Cortex of kidney (tissue), 1 donor: ENCODE measurements at places on chromosomes 5 and 9.

- DNase-seq = no peak
Measured at GRCh38 chr9:83336706-83337105, 201.5 kb downstream of the FRMD3 start.

DNA sequence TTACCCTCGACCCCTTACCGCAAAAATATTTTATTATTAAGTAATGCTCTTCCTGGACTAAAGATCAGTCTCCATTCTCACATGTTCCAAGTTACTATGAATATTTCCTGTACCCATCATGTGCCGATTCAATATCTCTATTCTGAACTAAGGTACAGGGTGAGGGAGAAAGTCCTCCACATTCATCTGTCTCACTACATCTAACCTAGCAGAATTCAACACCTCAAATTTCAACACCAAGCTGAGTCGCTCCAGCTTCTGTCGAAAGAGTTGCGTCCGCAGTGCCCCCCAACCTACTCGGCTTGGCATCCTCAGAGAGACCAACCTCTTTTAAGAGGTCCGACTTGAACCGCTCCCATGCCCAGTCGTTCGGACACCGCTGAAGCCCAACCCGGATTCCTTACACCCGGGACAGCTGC, 1.0 kb downstream of the CERT1 start:
- no peak for DNase-seq

- DNase-seq = no peak
Measured at GRCh38 chr5:124922255-124922975, 176.0 kb upstream of the ZNF608 start.

DNA sequence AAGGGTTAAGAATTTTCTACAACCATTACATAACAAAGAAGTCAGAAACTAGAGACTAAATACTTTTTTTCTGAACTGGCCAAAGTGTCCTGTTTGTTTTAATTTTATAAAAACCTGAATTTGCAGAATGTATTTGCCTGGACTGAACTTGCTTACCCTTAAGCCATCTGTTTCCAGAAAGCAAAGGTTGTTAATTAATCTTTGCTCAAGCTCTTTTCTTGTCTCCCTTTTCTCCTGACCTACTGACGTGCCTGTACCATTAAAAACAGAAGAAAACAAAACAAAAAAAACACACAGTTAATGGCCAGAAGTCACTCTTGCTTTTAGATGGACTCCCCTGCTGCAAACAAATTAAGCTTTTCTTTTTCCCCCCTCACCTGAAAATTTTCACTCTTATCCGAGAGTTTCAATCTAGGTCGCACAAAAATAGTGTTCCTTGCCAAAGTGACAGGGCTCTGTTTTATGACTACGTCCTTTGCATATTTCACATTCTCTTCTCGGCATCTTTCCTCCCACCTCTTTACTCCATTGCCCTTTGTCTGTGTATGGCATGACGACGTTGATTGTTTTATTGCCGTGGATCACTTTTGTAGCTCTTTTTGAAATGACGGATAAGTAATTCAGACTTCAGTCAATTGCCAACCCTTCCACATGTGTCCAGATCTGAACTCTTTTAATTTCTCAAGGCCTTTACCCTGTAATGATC, 333.8 kb upstream of the GRIN3A start:
- no peak for DNase-seq

DNA sequence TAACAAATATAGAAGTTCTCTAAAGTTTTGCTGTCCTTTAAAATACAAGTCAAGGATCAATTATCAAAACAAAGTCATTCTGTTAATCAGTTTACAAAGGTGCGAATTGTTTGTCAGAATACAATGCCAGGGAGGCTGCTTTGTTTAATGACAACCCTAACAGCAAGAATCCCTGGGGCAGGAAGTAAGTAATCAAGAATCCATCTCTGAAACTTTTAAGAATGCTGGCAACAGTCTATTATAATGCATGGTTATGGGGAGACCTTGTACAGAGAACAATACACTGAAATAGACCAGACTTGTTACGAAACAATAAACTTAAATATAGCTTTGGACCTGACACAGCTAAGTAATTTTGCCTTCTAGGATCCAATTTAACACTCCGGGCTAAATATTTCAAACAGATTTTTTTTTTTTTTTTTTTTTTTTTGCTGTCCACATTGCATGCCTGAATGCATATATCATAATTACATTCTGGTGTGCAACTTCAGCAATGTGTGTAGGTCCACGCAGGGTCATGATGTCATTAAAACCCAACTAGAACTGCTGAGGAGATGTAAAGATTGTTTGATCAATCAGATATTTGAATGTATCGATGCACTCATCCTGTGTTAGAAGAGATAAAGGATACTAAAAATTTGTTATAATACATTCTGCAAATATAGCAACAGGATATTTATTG, 421.3 kb downstream of the CETN3 start:
- no peak for DNase-seq

- DNase-seq = no peak
Measured at GRCh38 chr5:142717582-142718215, 31.8 kb upstream of the FGF1 start.

DNA sequence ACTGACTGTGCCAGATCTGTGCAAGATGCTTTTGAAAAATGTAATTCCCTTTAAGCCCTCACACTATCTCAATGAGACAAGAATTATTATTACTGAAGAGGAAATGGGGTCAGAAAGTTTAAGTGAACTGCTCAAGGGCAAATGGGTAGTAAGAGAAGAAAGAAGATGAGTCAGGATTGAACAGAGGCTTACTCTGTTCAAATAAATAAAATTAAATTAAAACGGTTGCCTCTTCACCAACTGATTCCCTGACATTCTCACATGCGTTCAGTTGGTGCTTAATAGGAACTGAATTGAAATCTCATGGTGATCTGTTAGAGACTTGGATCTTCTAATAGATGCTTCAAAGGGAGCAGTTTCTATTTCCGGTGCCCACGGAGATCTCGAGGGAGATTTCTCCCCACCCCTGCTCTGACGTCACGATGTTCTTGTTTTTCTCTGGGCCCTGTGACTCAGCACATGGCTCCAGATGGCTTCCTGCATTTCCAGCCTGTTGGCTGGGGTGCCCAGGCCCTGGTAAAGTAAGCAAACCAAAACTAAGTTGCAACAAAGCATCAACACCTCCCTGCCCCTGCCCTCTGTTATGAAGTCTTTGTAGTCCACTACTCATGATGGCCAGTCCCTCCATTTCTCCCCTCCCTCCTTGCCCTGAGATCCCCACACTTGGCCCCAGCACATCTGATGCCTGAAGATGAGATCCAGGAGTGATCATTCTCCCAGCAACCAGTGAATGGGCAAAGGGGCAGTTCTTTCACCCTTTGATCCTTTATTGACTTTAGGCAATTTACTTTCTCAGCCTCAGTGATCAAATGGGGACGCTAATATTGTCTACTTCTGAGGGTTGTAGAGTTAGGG, 106.1 kb upstream of the CPEB4 start:
- no peak for DNase-seq

DNA sequence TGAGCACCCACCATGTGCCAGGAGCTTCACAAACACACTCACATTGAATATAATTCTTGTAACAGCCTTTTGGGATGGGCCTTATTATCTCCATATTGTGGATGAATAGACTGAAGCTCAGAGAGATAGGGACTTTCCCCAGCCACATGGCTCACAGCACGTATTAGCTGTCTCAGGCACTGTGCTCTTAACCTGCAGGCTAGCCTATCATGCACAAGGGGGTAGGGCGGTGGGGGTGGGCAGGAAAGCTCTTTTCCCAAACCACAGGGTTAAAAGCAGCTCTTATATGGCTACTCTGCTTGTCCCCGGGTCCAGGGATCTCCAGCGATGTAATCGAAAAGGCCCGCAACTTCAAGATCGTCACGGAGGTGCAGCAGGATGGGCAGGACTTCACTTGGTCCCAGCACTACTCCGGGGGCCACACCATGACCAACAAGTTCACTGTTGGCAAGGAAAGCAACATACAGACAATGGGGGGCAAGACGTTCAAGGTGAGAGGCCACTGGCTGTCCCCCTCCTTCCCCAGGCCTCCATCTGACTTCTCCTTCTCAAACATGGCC, 2.6 kb downstream of the FABP6 start:
- no peak for DNase-seq

GRCh38 chr9:119298076-119298853, 71.0 kb downstream of the BRINP1 start:
- no peak for DNase-seq

DNA sequence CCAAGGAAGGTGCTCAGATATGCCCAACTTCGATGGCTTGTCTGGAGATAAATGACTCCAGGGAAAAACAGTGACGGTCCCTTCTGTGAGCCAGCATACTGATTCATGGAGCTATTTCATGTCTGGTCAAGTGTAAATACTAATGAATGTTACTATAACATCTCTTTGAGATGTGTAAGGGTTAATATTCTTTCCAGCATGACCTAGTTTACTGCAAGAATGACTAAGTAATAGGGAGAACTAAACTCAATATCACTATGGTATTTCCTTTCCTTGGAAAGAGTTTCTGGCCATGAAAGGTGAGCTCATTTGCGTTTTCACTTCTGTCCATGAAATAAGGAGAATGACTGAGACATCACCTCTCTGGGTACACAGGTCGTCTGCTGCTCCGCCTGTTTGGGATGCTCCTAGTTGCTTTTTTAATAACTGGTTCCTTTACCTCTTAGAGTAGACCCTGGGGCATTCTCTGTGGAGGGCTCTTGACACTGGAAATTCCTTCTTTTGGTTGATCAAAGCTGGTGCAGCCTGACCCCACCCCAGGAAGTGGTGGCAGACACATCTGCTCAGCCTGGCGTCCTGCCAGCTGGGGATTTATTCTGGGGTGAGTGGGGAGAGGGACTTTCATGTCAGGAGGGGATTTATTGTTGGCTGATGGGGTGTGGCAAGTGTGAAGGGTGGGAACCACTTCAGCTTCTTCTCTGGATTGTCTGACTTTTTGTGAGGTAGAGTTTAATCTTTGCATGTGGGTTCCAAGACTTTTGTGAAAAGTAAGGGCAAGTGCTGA, 250.0 kb upstream of the MPDZ start:
- DNase-seq = no peak

DNA sequence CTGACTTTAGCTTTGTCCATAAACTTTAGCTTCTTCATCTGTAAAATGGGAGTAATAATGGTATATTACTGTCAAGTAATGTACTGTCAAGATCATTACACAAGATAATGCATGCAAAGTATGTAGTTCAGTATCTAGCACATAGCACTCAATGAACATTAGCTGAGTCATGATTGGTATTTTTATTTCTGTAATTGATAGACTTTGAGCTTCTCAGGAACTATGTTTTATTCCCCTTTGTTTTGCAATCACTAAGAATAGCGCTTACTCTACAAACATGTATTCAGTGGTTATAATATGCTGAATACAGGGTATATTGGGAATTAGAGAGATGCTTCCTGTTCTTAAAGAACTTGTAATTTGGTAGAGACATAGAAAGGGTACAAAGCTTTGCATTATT, 142.3 kb upstream of the KLF9 start:
- no peak for DNase-seq

DNA sequence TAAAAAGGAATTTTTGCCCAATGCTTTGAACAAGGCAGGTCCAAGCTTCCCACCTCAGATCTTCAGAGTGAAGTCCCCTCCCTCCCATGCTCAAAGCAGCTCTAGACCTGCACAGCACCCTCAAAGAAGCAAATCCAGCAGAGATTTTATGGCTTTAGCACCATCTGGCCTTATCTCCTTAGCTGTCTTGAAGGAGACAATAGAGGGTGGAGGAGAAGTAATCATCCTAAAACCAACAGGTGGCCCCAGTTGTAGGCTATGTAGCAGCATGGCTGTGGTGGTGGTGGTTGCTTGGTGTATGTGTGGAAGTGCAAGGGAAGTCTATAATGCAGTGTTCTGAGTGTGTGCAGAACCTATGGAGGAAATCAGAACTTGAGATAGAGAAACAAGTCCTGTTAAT, 140.1 kb downstream of the GRIA1 start:
- DNase-seq = no peak

- DNase-seq = no peak
Measured at GRCh38 chr9:35510754-35511428, 21.0 kb downstream of the RUSC2 start.

- no peak for DNase-seq
Measured at GRCh38 chr9:134403682-134404301, 77.5 kb downstream of the RXRA start.

DNA sequence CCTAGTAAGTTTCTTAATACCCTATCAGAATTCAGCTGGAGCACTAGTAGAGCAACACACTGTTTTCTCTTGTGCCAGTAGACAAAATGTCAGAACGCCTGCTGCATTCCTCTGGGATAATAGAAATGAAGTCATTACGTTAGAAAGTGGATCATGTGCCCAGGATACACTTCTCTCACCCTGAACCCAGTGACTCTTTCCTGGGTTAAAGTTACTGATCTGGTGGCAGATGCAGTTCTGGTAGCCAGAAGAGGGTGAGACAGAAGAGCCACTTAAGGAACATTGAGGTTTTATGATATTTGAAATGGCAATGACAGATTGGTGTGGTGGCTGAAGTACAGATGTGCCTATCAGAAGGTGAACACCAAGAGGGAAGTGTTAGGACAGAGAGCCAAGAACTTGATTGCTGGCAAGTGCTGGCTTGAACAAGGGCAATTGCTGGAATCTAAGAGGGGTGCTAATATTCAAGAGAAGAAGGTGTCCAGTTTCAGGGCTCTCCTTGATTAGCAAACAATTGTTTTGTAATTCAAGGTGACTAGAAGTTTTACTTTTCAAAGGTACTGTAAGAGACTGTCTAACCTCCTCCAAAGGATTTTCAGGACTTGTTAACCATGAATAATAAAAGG, 93.7 kb upstream of the ERBIN start:
- no peak for DNase-seq

DNA sequence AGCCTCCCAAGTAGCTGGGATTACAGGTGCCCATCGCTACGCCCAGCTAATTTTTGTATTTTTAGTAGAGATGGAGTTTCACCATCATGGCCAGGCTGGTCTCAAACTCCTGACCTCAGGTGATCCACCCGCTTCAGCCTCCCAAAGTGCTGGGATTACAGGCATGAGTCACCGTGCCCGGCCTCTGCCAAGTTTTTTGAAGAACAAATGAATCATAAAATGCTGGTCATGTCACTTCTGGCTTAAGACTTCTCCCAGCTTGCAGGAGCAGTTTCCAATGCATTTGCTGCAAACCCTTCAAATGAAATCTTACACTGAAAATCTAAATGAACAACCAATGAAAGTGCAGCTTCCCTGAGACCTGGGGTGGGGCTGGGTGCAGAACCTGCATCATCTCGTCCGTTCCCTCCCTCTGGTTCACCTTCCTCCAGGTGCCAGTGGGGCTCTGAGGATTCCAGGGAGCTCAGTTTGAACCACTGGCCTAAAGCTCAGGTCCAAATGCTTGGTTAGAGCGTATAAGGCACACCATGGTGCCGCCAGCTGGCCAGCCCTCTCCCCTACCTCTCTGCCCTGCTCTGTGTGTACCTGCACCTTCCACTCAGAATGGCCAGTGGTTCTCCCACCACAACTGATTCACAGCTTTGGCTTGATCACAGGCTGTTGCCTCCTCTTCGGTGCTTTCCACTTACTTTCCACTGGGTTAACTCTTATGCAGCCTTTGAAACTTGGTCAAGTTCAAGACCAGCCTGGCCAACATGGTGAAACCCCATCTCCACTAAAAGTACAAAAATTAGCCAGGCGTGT, 39.8 kb upstream of the FUBP3 start:
- no peak for DNase-seq

GRCh38 chr9:132199056-132199455, 37.2 kb downstream of the NTNG2 start:
- DNase-seq = no peak
